Hepatic stellate cell (primary cell): ENCODE measurements at places on chromosomes 7 and 10.

DNA sequence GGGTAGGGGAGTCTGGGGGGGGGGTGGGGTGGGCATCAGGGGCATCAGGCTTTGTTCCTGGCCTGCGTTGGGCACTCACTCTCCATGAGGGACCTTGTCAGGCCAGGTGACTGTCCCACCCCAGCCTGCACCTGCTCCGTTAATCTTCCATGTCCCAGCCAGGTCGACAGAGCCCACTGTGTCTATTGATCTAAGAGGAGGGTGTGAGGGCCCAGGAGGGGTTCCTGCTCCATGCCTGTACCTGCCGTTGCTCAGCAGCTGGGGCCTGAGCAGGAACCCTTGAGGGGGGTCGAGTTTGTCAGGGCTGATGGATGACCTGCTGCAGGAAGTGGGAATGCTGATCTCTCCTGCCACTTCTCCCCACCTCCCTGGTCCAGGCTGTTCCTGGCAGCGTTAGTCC, 18.6 kb downstream of the NEUROG3 start:
- DNase-seq: no peak

DNA sequence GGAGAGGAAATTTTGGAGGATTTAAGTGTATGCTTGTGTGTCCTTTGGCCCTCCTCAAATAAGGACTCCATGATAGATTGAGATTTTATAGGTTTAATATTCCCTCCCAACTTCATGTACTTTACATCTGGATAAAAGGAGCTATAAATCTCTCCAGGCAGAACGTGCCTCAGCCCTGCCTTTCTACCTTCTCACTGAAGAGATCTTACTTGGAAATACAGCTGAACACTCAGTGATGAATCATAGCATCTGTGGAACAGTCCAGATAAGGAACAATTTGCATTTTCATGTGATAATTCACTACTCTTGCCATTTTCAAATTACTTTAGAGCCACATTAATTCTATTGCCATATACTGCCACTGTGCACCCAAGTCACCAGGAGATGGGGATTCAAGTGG, 364.6 kb upstream of the PODXL start:
- no peak for DNase-seq

GRCh38 chr7:20306180-20306946, 24.3 kb upstream of the ITGB8 start:
- no peak for DNase-seq

GRCh38 chr10:75924309-75924902, 493.0 kb downstream of the LRMDA start:
- no peak for DNase-seq

DNA sequence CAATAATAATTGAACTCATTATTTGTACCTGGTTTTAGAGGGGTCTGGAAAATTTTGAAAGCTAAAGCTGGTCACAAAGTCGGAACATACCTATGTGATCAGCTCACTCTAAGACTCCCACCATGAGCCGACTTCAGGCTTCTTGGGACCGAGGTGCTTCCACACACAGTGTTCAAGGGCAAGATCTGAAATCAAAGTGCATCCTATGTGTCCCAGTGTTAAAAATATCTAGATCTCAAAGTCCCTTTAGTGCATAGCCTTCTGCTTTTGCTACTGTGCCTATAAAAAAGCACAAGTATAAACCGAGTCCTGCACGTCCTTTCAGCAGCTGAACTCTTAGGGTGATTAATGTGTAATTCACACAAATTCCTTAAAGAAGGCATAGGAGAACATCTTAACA, 43.5 kb upstream of the FXYD4 start:
- no peak for DNase-seq

- DNase-seq: peak; percentile 72
These were observed 91.8 kb downstream of the CREM start for GRCh38 chr10:35218339-35218955.

- DNase-seq: no peak
These were observed 61.9 kb downstream of the MYL10 start for GRCh38 chr7:101567230-101567629.

GRCh38 chr10:27506280-27506679, 2.2 kb downstream of the RAB18 start:
- no peak for DNase-seq

- DNase-seq: no peak
These were observed 58.7 kb downstream of the PTEN start for GRCh38 chr10:87921931-87922688.

- no peak for DNase-seq
These were observed 4.5 kb downstream of the EIF4H start for GRCh38 chr7:74178632-74179031.

DNA sequence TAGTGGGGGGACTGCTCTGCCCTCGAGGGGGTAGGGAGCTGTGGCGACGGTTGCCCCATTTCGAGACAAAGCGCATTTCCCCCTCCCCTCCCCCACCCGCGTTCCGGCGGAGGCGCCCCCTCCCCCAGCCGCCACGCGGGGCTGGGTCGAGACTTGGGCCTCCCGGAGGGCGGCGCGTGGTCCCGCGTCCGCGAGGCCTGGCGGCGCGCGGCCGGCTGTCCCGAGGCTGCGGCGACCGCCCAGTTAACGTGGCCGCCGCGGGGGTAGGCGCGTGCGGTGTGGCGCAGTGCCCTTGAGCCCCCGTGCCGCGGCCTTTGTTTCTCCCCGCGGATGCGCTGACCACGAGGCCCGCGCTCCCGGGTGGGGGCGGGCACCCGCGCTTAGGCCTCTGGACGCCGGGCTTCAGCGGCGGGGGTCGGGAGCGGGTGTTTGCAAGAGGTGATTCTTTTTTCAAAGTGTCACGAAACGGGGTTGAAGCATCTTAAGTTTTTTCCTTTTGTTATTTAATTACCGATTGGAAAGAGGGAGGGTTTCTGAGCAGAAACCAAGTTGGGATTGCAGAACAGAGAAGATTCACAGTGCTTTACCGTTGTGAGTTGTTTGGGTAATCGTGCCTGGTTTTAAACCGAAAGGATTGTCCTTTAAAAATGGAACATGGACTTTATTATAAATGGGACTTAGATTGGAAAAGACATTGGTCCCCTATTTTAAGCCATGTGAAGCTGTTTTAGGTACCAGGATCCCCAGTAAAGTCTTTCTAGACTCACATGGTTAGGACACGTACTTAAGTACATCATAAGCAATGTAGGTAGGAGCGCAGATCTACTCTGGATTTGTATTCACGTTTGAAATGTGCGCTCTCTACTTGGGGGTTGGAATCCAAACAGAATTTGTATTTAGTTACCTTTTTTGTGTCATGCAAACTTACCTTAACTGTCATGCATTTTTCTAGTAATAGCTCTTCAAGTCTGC, 760 bp downstream of the CBX3 start:
- peak; percentile 37 for DNase-seq

DNA sequence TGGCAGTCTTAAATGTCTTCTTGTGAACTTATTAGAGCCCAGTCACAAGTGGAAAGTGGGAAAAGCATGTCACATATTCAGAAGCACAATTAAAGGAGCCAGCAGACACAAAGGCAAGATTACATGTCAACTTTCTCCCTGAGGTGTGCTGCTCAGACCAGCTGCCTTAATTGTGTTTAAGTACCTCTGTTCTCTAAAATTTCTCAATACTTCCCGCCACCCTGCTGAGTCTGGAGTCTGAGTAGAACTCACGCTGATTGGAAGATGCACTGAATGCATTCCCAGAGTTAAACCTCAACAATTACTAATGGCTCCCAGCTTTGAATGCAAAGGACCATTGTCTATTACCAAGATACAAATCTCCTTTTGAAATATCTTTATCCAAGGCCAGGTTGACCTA, 166.4 kb upstream of the COBL start:
- no peak for DNase-seq

DNA sequence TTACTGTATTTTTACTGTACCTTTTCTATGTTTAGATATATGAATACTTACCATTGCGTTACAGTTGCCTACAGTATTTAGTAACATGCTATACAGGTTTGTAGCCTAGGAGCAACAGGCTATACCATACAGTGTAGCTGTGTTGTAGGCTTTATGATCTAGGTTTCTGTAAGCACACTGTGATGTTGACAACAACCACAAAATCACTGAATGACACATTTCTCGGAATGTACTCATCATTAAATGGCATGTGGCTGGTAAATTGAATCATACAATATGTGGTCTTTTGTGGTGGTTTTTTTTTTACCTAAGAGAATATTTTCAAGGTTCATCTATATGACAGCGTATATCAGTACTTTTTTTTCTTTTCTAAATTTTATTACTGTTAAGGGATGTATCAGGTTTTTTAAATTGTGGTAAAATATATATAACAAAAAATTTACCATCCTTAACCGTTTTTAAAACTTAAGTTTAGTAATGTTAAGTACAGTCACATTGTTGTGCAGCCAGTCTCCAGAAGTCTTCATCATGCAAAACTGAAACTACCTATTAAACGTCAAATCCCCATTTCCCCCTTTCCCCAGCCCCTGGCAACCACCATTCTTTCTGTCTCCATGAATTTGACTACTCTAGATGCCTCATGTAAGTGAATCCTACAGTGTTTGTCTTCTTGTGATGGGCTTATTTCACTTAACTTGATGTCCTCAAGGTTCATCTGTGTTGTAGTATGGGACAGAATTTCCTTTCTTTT, 21.5 kb downstream of the BTAF1 start:
- no peak for DNase-seq

DNA sequence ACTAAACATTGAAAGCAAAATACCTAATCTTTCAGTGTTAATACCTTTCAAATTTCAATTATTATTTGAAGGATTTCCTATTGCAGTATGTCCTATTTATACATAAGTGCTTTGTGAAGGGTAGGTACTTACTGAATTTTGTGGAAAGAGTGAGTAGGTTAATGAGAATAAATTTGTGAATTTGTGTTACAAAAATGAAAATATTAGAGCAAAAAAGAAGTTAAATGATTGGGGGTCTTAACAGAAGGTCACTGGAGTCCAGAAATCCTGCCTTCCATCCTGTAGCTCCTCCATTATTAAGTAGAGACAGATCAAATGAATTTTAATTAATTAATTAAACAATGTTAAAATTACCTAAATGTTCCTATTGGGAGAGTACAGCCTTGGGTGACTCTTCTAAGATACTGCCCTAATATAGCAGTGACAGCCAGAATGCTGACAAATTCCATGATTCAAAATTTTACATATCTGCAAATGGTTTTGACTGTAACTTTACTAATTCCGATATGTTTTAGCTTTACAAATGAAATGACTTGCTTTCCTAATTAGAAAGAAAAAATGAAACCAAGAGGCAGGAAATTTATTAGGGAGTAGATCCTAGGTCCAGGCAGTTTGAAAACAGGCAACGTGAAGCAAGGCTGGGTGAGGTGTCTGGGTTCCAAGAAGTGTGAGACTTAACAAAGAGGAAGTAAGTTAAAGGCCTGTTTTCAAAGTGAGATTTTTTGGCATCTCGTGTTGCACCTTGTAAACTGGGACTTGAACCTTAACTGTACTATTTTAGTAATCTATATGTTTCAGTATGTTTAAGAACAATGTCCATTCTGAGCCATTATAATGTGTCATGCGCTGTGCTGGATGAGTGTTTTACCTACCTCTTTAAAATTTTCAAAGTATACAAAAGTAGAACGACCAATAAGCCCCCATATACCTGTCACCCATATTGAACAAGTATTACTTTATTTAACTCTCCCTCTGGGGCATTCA, 1.5 kb downstream of the PIK3CG start:
- DNase-seq: no peak

DNA sequence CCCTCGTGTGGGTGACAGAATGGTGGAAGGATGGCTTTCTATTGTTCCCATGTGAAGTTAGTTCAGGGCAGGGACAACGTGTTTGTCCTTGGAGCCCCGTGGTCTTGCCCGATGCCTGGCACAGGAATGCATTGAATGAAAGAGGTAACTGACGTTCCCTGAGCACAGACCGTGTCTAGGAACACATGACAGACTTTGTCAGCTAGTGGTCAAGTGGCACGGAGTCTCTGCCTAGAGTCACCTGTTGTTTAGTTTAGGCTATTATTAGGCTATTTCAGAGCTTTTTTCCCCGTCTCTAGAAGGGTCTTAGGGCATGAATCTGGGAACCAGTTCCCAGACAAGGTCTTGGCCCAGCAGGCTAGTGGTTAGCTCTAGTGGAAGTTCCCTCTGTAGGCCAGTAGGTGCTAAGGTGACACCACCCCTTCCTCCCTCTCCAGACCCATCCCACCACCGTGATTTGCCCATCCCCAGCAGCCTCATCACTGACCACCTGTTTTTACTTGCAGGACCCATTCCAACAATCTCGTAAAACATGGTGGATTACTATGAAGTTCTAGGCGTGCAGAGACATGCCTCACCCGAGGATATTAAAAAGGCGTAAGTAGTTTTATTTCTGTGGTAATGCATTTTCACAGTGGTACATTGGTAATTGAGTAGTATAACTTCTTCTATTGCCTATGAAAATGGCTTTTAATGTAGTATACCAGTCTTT, 21.4 kb downstream of the DNAJB6 start:
- DNase-seq: no peak

GRCh38 chr10:3067118-3067858, at the start of gene PFKP:
Gene PFKP (plus strand): TSS chr10:3067548. CDS start chr10:3067596, 48 bp downstream.
- peak; percentile 43 for DNase-seq

DNA sequence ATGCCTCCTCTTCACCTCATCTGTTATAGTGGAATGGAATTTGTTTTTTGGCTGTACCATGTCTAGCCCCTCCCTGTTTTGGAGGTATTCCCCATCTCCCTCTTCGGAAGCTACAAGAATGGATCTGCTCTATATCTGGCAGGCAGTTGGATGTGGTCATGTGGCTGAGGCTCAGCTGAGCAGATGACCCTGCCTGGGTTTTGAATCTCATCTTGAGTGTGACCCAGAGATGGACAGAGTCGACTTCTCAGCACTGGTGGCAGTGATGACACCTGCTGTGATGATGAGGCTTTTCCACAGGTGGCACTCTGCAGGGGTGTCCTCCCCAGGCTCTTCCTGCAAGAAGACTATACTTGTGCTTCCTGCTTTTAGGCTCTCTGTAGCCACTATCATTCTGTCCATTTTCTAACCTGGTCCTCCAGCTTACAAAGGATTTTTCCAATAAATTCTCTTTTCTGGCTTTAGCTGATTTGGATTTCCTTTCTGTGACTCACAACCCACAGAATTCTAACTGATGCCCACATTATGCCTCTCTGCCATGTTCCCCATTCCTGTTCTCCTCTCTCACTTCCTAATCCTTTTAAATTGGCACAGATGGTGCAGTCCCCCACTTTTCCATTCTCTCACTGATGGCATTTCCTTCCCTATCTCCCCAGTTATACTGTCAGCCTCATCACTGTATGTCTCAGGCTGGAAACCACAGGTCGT, 7.5 kb upstream of the ARHGAP22 start:
- DNase-seq: no peak

- DNase-seq: no peak
These were observed 400.3 kb upstream of the ADARB2 start for GRCh38 chr10:2137549-2138174.
